ENCODE measurements at places on chromosomes 7 and 10.

GRCh38 chr7:28190077-28190710 is 9.6 kb upstream of the JAZF1 start:
- DNase-seq: no peak

GRCh38 chr10:24207781-24208611 is 942 bp upstream of the KIAA1217 start:
- DNase-seq: no peak

- DNase-seq: no peak
Measured at GRCh38 chr10:9869606-9870176, 1148.0 kb upstream of the CELF2 start.

GRCh38 chr7:43906331-43907010 is at the start of gene URGCP:
Gene URGCP (minus strand): TSS chr7:43906596. CDS start chr7:43906575, 21 bp downstream.
- peak; percentile 42 for DNase-seq

DNA sequence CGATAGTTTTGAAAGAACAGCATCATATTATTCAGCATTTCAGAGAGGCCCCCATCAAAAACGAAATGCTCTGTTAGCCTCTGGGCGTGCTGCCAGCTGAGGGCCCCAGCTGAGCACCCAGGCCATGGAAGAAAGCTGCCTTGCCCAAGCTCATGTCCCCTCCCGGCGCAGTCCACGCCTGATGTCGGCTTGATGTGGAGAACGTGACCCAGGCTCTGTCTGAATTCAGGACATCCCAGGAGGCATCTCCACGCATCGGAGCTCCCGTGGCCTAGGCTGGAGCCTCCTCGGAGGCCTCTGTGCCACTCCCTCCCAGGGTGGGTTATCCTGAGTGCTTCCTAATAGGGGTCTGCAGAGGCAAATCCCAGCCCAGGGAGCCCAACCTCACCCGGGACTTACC is 218.3 kb upstream of the AKR1E2 start:
- no peak for DNase-seq

DNA sequence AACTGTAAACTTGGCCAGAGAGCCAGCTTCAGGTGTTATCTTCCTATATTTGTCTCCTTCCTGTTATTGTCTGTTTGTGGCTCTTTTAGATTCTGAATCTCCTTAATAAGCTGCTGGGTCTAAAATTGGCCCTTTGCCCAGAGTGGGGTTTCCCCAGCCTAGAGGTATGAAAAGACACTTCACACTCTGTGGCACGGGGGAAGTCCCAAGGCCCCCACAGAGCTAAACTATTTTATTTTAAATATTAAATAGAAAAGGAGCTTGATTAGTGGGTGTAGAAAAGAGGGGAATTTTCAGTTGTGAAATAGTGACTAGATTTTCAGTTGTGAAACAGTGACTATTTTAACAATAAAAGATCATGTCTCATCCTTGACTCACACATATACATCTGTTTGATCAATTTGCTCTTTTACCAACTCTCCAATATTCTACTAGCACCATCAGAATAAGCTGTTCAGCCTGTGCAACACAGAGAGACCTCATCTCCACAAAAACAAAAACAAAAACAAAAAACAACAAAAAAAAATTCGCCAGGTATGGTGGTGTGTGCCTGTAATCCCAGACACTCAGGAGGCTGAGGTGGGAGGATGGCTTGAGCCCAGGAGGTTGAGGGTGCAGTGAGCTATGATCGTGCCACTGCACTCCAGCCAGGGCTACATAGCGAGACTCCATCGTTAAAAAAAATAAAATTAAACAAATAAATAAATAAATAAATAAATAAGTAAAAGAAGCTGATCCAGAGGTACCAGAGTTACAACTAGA is 24.9 kb upstream of the ADO start:
- DNase-seq: no peak

DNA sequence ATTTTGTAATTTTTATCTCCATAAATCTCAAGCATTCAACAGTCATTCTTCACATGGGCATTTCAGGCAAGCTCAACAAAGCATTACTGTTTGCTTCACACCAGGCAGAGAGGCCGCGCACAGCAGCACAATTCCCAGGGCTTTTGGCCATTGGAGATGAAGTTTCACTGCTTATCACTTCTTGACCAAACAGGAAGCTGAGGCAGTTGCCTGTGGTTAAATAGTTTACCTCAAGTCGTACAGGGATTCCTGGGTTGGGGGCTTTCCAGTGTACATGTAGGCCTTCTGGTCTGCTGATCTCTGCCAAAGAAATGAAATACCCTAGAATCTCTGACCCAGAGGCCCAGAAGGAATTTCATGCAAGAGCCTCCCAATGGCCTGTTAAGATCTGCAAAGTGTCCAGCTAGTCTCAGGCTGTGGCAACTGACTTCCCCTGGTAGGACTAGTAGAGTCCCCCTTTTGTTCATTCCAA is 11.2 kb upstream of the PRDX3 start:
- DNase-seq: peak; percentile 56

DNA sequence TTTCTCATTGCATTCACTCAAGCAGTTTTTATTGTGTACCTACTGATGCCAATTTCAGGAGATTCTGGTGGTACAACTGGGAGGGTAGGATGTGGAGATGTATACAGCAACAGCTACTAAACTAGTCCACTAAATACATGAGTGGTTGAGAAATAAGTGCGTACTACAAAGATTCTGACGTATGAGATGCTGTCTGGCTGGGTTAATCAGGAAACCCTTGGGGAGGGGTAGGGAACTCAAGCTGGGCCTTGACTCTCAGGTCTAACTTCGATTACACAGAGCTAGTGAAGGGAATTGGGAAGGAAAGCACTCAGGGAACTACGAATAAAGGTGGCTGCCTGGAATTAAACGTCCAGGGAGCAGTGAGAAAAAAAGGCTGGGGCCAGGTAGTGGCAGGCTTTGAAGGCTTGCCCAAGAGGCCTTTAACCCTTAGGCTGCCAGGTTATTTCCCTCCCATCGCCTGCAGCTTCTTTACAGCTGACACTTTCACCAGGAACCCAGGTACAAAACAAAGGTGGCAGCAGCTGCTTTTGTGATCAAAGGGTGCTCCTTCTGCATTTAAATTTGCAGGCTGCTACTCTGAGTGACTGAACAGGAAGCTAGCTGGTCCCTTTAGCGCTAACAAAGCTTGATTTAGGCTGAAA is 3.2 kb downstream of the MMS19 start:
- DNase-seq: no peak

DNA sequence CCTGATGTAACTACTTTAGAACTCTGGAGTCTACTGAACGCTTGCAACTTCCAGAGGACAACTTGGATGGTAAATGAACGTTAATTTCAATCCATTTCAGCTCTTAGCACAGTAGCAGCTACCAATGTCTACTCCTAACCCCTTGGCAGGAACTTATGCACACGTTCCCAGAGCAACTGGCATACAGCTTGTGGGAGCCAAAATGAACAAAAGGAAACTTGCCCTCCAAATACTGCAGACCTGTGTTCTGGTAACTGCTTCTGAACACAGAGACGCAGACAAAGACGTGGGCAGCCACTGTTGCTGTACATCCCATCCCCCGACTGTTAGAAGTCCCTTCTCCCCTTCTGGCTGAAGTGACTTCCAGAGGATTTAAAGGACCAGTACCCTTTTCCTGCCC is 61.3 kb downstream of the XPNPEP1 start:
- DNase-seq: no peak

DNA sequence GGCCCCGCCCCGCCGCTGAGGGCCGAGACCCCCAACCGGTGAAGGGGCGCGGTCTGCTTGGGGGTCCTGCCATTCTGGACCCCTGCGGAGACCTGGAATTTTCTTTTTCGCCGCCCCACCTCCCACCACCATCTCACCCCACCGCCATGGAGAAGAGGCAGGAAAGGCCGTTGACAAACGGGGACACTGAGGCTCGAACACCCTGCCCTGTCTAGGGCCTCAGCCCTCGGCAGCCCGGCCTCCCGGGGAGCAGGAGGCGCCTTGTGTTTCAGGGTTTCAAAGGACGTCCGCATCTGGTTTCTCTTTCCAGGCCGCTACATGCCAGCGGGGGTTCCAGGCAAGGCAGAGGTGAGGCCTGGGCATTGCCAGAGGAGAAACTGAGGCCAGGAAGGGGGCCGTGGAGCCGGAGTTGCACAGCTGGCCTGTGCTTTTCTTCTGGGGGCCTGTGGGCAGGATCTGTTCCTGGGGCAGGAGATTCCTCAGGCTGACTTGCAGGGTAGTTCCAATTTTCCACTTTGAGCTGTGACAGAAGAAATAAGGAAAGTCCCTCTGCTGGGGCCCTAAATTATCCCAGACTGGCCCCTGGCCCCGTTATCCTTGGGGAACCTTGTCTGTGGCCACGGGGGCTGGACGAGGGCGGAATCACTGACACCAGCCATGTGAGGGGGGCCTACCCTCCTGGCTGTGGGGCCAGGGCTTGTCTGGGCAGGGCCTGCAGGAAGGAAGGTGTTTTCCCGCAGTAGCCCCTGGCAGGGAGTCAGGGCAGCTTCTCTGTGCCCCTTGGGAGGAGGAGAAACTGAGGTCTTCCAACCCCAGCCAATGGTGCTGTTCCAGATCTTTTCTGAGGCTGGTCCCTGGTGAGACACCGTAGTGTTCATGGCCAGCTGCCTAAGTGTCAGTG is 900 bp upstream of the MICALL2 start:
- DNase-seq: peak; percentile 45

- DNase-seq: peak; percentile 62
Measured at GRCh38 chr7:100483722-100484672, at the start of gene NYAP1. Gene NYAP1 (plus strand): TSS chr7:100483927. CDS start chr7:100485312, 1,385 bp downstream.

- DNase-seq: no peak
Measured at GRCh38 chr10:31619531-31620061, 300.6 kb downstream of the ZEB1 start.

DNA sequence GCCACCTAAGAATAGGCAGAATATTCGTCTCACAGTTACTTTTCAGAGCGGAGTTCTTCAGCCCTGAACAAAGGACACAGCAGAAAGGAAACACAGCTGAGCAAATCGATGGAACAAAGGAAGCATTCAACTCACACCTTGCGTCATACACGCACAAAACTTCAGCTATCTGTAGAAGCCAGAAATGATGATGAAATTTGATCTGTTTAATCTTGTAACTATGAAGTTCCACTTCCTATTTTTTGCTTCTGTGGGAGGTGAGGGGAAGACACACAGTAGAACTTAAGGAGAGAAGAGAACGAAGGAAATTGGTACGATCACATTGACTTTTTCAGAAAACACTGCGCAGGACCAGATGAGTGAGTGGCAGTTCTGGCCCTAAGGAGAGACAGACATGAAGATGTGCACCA is 26.2 kb downstream of the FAM171A1 start:
- peak; percentile 66 for DNase-seq

- no peak for DNase-seq
Measured at GRCh38 chr7:120973849-120974248, 14.7 kb upstream of the CPED1 start.

DNA sequence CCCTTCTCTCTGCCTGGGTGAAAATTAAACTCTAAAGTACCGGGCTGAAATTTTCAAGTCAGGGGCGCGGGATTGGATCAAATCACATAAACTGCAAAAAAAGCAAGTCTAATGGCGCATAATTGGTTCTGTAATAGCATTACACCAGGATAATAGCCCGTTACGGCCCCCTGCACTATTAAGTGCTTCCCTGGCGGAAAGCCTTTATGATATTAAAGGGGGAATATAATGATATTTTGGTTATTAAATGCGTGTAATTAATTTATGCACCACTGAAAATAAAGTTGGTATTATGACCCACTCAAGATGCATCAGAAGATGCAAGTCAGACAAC is 744 bp upstream of the DRGX start:
- no peak for DNase-seq

DNA sequence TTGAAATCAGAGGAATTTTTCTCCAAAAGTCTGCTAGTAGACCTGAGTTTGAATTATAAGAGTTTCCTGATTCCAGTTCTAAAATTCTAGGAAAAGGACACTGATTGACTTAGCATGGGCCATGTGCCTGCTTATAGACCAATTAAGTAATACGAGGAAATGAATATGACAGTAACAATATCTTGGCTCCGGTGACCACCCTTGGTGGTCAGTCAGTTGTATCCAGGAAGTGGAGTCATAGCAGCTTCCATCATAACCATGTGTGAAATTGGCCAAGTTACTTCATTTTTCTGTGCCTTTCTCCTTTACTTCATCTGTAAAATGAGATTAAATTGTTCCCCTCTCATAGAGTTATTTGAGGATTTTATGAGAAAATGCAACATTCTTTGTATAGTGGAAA is 66.9 kb downstream of the MTPAP start:
- DNase-seq: no peak

DNA sequence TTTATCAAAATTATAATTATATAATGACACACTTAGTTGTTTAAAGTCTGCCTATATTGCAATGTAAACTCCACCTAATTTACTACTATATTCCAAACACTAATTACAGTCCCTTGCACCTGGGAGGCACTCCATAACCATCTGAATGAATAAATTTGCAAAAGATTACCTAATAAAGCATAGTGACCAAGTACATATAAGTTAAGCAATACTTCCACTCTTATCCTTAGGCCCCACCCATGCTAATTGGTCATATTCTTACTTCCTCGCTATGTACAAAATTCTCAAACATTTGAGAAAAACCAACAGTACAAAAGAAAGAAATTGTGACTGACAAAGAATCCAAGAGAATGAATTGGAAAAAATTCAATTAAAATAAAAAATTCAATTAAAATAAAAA is 65.3 kb downstream of the ZFAND4 start:
- no peak for DNase-seq

DNA sequence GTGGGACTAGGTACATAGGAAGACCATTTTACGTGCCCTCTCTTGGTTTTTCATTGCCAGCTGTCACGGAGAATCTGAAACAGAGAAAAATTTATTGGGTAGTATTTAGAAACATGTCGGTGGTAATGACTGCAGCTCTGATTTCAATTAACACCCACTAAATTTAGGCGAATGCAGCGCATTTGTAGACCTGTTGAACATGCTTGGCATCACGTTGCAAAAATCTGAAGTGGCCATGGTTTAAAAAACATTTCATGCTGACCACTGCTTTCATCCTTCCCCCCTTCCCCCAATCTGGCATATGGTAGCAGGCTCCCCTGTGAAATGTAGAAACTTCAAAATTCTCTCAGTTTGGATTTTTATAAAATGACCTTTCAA is 34.0 kb downstream of the LRMDA start:
- no peak for DNase-seq

DNA sequence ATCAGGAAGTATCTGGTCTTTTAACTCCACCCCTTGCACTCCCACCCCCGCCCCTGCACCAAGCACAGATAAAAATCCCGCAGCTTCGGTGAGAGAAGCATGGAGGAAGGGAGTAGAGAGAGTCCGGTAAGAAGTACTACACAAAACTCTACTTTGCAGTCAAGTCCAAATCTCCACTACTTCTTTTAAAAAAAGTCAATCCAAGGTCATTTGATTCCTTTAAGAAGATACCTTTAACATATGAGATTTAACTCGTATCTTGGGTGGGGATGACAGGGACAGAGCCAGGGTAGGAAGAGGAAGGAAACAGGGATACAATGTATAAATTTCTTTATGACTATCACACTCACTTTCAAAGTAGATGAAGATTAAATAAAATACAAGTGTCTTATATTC is 132.1 kb downstream of the NRBF2 start:
- DNase-seq: peak; percentile 80

DNA sequence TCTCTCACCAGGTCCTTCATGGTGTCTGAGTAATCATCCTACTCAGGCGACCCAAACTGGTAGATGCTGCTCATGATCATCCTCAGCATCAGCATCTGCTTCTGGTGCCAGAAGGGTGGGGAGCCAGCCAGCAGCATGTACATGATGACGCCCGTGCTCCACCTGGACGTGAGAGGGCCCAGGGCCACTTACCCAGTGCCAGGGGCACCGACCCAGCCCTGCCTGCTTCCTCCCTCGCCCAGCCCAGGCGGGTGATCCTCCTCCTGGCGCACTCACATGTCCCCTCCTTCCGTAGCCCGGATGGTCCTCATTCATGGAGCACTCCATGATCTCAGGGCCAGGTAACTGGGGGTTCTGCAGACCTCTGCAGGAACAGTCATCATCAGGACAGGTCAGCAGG is 764.8 kb upstream of the ZNF722 start:
- no peak for DNase-seq

- DNase-seq: peak; percentile 4
Measured at GRCh38 chr7:34596887-34597286, 61.1 kb upstream of the NPSR1 start.
